ENCODE measurements at places on chromosomes 6 and 20.

DNA sequence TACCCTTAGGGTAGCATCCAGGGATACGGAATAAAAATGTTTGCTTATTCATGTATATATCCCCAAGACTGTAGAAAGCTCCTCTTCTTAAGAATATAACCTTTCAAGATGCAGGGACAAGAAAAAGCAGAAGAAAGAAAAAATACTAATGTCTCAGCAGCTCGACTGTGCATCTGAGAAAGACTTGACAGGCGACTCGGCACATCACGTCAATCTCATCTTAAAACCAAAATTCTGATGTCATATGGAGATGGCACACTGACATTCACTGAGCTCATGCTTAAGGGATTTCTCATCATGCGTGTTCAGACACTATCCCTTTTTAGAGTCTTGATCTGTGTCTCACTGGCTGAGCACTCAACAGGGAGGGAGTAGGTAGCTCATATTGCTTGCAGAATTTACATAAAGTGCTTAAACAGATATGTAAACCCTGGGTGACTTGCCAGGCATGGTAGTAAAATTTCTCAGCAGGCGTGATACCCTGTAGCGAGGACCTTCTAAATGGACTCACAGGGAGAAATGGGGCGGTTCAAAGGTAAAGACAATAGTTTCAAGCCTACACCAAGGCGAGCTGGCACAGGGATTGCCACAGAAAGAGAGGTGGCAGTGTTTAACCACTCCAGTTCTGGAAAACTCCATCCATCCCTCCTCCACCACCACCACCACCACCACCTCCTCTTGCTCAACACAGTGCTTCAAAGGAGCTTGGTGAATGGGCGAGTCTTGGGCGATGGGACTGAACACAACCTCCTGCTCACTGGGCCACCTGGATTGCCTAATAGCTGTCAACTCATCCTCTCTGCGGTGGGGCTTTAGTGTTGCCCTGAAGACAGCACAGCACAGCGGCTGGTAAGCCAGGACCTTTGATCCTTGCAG is 330.5 kb downstream of the TFAP2A start:
- no peak for DNase-seq

- no peak for DNase-seq
Observed at GRCh38 chr20:63612276-63612931, 14.5 kb downstream of the GMEB2 start.

GRCh38 chr20:42123981-42124473 is 505.9 kb upstream of the CHD6 start:
- no peak for DNase-seq

- no peak for DNase-seq
Observed at GRCh38 chr6:42449917-42450476, 1.7 kb downstream of the TRERF1 start.

GRCh38 chr20:43209831-43210230 is 20.1 kb upstream of the PTPRT start:
- no peak for DNase-seq

DNA sequence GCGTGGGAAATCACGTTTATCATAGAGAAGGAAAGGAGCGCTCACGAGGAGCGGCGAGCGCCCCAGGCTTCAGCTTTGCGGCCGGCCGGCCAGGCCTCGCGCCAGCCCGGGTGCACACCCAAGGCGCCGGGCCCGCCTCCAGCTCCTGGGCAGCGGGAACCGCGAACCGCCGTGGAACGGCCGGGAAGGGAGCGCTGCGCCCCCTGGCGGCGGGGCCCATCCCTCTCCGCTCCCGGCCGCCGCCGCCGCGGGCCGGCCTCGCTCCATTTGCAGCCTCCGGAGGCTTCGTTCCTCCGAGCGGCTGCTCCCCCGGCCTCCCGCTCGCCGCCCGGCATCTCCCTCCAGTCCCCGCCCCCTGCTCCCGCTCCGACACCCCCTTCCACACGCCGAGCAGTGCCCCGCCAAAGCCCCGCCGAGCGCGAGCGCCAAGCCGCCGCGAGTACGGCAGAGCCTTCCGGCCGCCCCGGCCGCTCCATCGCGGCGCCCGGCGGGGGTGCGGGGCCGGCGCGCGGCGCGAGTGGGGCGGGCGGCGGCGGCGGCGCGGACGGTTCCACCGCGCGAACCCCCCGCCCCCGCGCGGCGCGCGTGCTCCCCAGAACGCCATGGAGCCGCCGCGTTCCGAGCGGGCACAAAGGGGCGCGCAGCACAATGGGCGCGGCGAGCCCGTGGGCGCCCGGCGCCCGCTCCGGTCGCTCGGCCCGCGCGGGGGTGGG is 946 bp downstream of the BEND3 start:
- no peak for DNase-seq

DNA sequence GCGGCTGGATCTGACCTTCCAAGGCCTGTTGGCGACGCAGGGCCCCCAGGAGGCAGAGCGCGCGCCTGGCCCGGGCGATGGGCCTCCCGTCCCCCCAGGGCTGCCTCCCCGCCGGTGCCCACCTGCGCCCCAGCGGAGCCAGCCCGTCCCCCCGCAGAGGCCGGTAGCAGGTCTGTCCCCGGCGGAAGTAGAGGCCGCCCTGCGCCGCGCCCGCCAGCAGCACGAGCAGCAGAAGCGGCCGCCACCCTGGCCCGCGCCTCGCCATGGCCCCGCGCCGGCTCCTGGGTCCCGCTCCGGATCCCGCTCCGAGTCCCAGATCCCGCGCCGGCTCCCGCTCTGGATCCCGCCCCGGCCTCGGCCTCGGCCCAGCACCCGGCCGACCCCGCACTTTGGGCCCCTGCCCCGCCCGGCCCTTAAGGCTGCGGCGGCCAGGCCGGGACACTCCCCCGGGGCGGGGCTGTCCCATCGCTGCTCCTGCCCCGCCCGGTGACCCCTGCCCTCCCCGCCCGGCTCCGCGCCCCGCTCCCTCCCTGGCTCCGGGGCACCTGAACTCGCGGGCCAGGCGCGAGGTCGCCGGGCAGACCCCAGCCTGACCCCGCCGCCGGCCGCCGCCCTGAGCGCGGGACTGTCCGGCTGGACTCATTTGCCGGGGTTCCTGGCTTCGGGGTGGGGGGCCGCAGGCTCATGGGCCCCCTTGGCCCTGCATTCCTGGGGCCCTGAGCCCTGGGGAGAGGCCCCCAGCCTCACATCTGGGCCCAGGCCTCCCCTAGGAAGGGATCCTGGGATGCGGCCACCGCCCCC is at the start of gene CTSZ:
Gene CTSZ (minus strand): TSS at position 391 of the 801 bp plus-strand sequence. CDS start 126 bp downstream, at position 265.
- DNase-seq: peak; percentile 76

- no peak for DNase-seq
Observed at GRCh38 chr20:47373206-47373733, 16.8 kb upstream of the ZMYND8 start.

GRCh38 chr6:136718476-136718875 is 73.8 kb downstream of the MAP3K5 start:
- no peak for DNase-seq

GRCh38 chr6:35471836-35472345 is 3.7 kb downstream of the RPL10A start:
- no peak for DNase-seq

DNA sequence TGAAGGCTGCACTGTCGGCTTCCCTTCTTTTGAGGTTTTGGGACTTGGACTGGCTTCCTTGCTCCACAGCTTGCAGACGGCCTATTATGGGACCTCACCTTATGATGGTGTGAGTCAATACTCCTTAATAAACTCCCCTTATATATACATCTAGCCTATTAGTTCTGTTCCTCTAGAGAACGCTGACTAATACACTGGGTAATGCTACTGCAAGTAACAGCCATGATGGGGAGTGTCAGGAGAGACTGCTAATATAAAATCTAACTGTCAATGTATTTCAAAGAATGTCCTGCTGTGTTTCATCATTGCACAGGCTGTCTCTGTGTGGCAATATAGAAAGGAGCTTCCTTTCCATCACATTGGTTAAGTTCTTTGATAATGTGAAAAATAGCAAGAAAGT is 57.7 kb upstream of the UST start:
- no peak for DNase-seq

DNA sequence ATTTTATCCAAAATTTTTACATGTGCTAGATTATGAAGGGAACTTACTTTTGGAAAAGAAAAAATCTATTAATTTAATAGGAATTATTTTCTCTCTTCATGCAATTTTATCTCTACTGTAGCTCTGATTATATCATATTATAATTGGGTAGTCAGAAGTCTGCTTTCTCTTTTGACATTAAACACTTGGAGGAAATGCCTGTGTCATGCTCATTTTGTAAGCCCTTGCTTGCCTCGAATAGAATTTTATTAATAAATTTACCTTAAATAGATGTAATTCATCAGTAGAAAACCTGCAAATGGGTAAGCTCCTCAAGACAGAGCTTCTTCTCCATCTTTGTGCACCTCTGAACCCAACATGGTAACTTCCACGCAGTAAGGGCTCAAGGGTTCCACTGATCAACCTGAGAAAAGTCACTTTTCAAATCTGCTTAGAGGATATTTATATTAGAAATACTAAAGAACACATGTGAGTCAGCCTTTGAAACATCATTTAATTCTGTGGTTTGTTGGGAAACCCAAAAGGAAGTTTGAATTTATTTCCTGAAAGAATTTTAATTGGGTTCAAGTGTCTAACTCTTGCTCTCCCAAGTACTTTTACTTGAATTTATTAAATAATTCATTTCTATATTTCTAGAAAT is 266.0 kb downstream of the ALDH8A1 start:
- no peak for DNase-seq

DNA sequence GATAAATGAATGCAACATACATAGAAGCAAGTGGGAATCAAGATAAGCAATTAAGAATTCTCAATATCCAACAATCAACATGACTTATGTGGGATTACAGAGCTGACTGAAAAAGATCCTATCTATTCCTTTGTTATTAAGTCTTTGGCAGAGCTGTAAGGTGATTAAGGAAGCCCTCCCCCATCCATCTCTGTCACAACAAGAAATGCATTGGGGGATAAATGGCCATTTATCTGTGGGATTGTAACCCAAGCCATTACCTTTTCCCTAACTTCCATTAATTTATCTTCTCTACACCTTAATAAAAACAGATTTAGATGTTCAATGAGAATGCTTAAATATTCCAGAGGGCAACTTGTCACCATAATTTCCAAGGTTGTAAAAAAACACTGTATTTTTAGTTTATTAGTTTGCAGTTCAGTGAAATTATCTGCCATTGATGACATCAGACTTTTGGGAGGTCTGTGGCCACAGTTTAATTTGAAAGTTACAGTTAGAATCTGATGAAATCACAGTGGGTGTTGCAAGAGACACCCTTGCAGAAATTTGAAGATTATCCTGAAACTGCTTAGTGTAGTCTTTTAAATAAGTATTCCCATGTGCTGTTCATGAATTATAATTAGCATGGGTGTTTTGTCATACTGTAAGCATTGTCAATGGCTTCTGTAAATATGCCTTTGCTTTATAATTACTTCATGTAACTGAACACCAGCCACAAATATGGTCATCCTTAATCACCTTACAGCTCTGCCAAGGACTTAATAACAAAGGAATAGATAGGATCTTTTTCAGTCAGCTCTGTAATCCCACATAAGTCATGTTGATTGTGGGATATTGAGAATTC is 49.4 kb upstream of the FYN start:
- DNase-seq: no peak

DNA sequence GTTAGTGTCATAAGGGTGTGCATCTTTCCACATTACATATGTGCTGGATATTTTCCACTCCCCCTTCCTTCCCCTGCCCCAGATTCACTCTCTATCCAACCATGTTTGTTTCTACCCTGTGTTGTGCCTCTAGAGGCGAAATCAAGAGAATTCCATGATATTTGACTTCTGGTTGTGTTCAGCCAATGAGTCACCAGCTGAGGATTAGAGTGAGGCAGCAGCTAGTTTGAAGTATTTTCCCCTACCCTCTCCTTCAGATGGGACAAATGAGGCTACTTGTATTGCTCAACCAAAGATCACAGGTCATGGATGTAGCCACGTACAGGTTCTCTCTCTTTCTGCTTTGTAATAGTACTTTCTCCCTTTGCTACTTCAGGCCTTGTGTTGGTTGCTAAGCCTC is 24.5 kb upstream of the OR2J2 start:
- DNase-seq: no peak

- peak; percentile 28 for DNase-seq
Observed at GRCh38 chr20:44073675-44074071, 113.3 kb downstream of the JPH2 start.

GRCh38 chr6:153767127-153767526 is 271.9 kb upstream of the OPRM1 start:
- no peak for DNase-seq

DNA sequence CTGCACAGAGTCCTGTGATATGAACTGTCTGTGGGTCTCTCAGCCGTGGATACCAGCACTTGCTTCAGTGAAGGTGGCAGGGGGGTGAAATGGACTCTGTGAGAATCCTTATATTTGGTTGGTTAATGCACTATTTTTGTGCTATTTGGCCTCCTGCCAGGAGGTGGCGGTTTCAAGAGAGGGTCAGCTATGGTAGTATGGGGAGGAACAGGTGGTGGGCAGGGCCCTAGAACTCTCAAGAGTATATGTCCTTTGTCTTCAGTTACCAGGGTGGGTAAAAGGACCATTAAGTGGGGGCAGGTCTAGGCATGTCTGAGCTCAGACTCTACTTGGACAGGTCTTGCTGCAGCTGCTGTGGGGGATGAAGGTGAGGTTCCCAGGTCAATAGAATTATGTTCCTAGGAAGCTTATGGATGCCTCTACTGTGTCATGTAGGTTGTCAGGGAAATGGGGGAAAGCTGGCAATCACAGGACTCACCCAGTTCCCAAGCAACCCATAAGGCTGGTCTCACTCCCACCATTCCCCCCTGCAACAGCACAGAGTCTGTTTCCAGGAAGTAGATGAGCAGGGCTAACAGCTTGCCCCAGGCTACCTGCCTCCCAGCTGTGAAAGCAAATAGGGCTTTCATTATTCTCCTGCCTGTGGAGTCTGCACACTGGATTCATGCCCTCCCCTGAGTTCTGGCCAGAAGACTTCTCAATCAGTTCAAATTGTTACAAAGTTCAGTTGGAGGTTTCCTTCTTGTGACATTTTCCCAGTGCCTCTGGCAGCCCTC is 56.8 kb upstream of the PHIP start:
- DNase-seq: no peak

DNA sequence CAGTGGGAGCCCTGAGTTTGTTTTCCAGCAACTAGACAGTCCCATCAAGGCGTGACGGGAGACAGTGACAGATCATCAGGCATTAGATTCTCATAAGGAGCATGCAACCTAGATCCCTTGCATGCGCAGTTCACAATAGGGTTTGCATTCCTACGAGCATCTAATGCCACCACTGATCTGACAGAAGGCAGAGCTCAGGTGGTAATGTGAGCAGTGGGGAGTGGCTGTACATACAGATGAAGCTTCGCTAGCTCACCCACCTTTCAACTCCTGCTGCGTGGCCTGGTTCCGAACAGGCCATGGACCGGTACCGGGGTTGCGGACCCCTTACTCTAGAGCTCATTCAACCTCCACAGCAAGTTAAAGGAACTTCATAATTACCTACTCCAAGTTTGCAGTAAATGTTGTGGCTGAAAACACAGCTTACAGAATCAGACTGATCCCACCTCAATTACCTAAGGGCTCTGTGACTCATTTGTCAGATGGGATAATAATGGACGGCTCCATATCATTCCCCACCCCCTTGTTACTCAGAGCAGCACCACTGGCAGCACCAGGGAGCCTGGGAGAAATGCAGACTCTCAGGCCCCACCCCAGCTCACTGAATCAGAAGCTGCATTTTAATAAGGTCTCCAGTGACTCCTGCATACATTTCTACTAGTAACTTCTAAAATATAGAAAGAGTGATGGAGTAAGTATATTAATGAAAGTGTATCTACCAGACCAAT is 15.7 kb downstream of the PXMP4 start:
- no peak for DNase-seq
